SHP77 (cell line): ENCODE measurements at places on chromosomes 6 and 20.

GRCh38 chr6:10463491-10464481 lies 48.9 kb upstream of the TFAP2A start:
- no peak for DNase-seq

GRCh38 chr6:42864602-42865001 lies 14.8 kb upstream of the RPL7L1 start:
- no peak for DNase-seq

- DNase-seq: no peak
These were observed 1012.7 kb downstream of the EYS start for GRCh38 chr6:64694356-64694755.

- DNase-seq: no peak
These were observed 16.2 kb upstream of the UFL1 start for GRCh38 chr6:96505363-96505762.

DNA sequence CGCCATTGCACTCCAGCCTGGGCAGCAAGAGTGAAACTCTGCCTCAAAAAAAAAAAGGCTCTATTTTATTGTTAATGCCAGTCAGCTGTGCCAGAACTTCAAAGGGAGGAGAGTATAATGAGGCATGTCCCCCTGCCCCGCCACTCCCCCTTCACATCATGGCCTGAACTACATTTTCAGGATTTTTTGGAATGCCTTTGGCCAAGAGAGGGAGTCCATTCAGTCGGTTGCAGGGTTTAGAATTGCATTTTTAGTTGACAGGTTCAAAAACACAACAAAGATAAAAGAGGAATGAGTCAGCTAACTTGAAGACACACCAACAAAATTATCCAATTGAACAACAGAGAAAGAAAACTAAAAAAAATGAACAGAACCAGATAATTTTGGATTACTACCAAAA lies 59.1 kb downstream of the CEP43 start:
- DNase-seq: no peak

DNA sequence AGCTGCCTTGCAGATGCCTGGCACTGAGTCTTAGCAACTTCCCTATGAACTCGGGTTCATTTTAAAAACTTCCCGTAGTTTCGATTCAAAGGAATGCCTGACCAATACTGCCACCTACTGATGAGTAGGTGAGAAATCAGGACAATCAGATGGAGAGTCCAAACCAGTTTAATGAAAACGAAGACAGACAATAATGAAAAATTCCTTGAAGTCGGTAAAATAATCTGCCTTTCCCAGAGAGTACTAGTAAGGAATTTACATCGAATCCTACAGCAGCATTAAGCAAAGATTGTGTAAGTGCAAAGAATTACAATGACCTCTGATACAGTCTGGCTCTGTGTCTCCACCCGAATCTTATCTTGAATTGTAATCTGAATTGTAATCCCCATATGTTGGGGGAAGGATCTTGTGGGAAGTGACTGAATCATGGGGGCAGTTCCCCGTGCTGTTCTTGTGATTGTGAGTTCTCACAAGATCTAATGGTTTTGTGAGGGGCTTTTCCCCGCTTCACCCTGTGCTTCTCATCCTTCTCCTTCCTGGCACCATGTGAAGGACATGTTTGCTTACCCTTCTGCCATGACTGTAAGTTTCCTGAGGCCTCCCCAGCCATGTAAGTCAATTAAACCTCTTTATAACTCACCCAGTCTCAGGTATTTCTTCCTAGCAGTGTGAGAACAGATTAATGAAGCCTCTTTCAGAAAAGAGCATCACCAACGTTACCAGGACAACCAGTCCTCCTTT lies 134.4 kb downstream of the ARHGAP18 start:
- peak; percentile 16 for DNase-seq

GRCh38 chr20:30491016-30491415 lies 766.4 kb upstream of the DEFB115 start:
- no peak for DNase-seq

- DNase-seq: no peak
These were observed 151.7 kb upstream of the AKAP12 start for GRCh38 chr6:151087861-151088598.

GRCh38 chr6:105488516-105489215 lies 85.8 kb upstream of the PREP start:
- no peak for DNase-seq

GRCh38 chr6:16252686-16253299 lies 14.4 kb downstream of the GMPR start:
- DNase-seq: no peak

GRCh38 chr6:56364431-56364826 lies 117.0 kb upstream of the COL21A1 start:
- no peak for DNase-seq

DNA sequence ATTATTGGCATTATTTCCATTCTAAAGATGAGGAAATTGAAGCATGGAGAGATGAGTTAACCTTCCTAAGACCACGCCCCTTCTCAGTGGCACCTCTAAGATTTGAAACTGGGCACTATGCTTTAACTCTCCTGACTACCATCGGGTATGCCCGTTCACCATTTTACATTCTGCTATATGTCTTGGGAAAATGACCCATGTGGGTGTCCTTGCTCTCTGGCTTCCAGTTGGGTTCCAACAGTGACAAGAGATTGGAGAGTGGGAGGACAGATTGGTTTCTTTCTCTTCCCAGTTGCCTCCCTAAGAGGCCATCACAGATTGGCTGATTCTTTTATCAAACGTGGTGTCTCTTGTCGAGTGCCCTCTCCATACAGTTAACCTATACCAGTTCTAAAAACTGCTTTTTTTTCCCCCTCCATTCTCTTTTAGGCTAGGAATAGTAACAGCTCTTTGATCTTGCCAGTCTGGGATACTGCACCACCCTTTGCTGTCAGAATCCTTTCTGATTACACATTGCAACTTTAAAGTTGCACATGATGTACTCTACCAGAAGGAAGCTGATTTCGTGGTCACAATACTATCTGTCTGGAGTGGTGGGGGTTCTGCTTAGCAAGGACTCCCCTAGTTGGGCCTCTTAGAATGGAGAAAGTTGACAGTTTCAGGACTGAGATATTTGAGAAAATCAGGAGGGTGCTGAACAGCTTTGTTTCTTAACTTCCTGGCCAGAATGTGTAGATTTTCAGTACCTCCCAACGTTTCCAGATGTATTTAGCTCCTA lies 88.0 kb upstream of the ELOVL5 start:
- DNase-seq: no peak

GRCh38 chr6:89555806-89556205 lies 82.7 kb downstream of the LYRM2 start:
- no peak for DNase-seq

DNA sequence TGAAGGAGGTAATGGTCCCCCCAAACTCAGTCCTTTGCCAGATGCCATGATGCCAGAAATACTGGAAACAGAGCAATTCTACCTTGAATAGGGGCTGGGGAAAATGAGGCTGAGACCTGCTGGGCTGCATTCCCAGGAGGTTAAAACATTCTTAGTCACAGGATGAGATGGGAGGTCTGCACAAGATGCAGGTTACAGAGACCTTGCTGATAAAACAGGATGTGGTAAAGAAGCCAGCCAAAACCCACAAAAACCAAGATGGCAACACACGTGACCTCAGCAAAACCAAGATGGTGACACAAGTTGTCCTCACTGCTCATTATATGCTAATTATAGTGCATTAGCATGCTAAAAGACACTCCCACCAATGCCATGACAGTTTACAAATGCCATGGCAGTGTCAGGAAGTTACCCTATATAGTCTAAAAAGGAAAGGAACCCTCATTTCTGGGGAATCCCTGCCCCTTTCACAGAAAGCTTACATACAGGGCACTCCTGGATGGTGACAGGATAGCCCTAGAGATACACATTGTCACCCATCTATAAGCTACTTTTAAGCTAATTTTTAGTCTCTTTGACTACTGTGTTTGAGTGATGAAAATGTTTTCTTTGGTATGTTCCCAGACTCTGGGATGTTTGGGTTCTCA lies 979.7 kb downstream of the TBC1D32 start:
- DNase-seq: no peak

DNA sequence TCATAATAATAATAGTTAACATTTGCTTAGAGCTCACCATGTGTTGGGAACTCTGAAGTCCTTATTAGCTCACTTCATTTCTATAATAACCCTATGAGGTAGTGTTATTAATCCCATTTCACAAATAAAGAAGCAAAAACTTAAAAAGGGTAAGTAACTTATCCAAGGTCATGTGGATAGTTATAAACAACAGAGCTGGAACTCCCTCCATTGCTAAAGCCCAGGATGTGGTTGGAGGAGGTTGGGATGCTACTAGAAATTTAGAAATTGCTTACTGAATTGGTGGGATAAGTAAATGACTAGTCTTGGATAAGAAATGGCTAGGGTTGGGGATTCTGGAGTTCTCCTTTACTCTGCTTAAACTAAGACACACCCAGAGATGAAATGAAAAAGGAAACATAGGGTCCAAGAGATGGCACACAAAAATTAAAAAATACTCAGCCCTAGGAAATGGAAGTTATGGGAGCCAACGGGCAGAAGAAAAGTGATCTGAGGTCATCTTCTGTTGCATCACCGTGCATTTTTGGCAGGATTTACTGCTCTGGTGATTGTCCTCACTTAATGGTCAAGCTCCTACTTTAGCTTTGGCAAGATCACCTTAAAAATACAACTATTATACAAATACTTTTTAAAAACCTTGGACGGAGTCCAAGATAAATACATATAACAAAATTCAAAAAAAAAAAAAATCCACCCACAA lies 7.7 kb upstream of the CLIC5 start:
- DNase-seq: no peak

- DNase-seq: no peak
These were observed 144.2 kb upstream of the TNFAIP3 start for GRCh38 chr6:137722749-137723272.

DNA sequence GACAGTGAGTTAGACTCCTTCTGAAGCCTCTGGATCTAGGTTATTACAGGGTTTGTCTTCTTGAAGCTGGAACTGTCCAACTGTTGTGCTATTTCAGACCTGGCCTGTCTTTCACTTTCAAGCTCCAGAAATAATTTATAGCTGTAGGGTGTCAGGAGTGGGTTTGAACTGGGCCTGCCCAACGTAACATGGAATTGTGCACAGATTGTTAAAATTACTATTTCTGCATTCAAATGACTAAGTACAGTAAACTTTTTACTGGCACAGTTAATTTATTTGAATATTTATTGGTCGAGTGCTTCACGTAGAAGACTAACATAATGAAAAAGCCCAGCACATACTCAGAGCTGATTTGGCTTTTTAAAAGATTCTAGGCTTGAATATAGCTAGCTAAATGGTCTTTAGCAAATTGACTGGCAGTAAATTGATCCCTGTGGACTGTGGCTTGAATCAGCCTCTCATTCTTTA lies 74.3 kb downstream of the ARID1B start:
- DNase-seq: no peak

GRCh38 chr20:9395971-9396370 lies 118.4 kb upstream of the LAMP5 start:
- DNase-seq: no peak

- no peak for DNase-seq
These were observed 197.8 kb downstream of the TMEM242 start for GRCh38 chr6:157125531-157125930.

GRCh38 chr20:63234693-63235398 lies 859 bp upstream of the BIRC7 start:
- peak; percentile 51 for DNase-seq
